Mesendoderm (in vitro differentiated cells): ENCODE measurements at places on chromosomes 12 and 14.
A peak's percentile ranks its signal among the peaks of the same experiment; 100 is the strongest.

GRCh38 chr12:92863251-92863650 is 65.8 kb downstream of the EEA1 start:
- no peak for DNase-seq

DNA sequence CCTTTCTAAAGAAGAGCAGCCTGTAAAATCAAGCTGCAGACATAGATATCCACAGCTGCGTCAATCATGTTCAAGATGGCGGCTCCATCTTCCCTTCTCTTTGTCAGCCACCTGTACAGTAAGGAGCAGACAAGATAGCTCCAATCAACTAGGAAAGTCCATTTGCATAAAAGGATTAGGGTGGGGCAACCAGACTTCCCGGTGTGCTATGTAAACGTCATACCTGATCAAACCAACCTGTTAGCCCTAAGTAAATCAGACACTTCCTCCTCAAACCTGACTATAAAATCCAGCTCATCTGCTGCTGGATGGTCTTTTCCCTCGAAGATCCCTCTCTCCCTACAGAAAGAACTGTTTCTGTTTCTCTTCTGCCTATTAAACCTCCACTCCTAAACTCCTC is 60.1 kb downstream of the BCAT1 start:
- DNase-seq = peak; percentile 75

DNA sequence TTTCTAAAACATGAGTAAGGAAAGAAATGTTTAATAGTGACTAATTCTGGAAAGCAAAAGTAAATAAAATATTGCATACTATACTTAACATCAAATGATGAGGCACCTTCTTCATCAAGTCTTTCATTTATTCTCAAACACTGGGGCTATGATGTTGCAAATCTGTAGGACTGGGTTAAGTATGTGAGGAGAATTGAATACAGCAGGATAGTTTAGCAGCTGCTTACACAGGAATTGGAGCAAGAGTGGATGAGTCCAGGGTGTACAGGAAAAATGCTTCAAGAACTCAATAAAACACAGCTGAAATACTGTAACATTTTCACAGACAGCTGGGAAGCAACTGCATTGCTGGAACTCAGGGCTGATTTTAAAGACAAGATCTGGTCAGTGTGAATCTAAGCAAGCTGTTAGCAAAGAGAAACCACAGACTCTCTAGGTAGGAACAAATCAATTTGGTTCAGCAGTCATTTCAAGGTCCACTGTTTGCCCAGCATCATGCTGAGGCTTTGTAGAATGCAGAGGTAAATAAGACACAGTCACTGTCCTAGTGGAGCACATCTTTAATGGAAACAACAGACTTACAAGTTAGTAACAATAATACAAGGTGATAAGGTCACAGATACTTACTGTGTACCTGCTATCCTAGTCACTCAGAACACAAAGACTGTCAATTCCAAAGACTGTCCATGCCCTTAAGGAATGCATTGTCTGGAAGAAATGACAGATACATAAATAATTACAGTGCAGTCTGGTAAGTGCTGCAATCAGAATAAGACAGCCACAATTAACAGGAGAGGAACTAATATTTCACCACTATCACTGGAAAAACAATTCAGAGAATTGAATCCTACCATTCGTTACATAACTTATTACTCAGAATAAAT is 96.8 kb upstream of the DACT1 start:
- no peak for DNase-seq

- no peak for DNase-seq
Observed at GRCh38 chr14:88209273-88209672, 113.8 kb downstream of the KCNK10 start.

DNA sequence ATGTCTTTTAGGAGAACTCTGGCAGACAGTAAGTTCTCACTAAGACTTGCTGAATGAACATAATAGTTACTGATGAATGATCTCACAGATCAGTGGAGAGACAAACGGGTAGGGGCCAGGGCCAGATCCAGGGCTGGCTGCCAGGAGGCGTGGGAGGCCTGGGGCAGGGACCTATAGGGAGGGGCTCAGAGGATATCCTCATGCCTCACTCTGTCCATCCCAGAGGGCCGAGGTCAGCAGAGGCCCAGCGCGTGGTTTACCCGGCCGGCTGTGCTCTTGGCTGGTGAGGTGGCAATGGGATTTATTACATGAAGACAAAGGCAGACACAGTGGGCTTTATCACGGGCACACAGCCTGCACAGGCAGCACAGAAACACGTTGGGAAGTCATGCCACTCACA is 85.4 kb downstream of the CHGA start:
- DNase-seq = no peak
